ENCODE measurements at places on chromosomes 5 and 9. TPM values are rescaled to one million over a fixed set of nuclear protein-coding genes. Genes with fewer than 3 reads are reported as not detected.

Gene RUSC2
- 25.5 TPM for total RNA-seq

GRCh38 chr9:3434594-3434993 lies 91.2 kb downstream of the RFX3 start:
- DNase-seq, result no peak

Gene LCN10
- 0.36 TPM for total RNA-seq

Gene SAPCD2
- total RNA-seq, result 24.9 TPM

GRCh38 chr5:179430193-179431175 lies 85.2 kb upstream of the ADAMTS2 start:
- DNase-seq, result no peak

Gene NAA35
- 31.3 TPM for total RNA-seq

DNA sequence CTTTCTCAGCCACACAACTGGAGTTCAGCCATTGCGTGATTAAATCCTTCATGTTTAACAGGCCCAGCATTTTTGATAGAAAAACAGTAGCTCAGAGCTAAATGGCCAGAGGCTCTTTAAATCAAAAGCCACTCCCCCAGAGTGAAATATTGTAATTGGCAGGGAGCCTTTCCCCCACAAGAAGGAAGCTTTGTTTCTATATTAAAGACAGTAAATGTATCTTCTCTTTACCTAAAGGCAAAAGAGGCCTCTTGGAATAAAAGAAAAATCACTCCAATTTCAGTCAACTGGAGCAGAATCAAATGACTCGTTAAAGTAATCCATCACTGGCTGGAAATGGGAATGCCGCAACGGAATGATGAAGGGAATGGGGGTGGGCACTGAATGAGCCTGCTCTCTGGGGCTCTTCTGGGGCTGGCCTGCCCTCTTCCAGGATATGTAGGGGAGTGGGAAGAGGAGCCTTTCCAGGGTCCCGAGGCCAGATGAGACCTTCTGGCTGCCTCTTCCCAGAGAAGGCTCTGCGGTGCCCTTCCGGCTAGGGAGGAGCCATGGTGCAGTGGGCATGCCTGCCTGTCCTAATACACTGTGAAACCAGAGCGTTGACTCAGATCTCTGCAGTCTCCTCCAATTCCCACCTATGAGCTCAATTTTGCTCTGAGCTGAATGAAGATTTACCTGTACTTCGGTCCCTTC lies 45.2 kb downstream of the ANKDD1B start:
- DNase-seq, result no peak

- DNase-seq, result no peak
Observed at GRCh38 chr5:10700516-10700915, 60.5 kb downstream of the DAP start.

DNA sequence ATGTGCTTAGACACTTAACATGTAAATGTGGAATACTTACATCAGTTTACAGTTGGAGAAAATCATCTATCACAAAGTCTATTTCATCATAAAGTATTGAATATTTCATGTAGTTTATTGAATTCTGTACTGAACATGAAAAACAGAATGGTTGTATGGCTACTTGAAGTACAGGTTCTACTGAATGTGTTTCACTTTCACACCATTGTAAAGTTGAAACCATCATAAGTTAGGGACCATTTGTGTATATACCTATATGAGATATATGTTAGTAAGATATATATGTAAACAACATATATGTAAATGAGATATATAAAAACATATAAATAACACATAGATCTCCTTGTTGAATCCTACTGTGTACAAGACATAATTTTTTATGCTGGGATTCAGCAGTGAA lies 63.0 kb upstream of the TAF11L2 start:
- no peak for DNase-seq

DNA sequence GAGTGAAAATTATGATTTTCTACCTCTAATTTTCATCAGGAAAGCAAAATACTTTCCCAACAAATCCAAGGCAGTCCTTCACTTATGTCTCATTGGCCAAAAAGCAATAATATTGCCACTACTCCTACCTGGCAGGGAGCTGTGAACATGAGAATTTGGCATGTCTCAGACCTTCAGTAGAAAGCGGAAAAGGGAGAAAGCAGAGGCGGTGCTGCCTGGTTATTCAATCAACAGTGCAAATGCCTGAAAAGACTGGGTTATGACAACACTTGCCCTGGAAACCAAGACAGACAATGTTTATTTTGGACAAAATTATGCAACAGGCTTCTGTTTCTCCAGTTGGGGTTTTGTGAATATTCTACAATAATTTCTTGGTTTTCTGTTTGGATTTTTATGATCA lies 194.4 kb downstream of the TAF11L14 start:
- DNase-seq, result no peak

DNA sequence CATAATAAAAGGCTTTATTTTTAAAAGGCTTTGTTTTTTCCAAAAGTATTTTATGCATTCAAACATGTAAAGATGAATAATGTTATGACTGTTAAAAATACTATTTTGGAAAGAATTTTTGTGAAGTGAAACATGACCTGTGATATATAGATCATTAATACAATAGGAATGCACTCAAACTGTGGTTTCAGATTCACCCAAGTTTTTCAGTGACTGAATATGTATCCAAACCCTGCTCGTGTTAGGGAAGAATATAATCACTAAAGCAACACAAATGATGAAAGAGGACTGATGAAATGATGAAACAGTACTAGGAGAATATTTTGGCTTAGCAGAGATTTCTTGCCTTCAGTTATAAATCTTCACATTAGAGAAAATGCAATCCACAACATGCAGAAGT lies 278.0 kb downstream of the ADAMTS6 start:
- DNase-seq, result no peak

Gene TXN
- total RNA-seq, result 292 TPM

Gene OBP2B
- not detected for total RNA-seq

Gene TRIM36
- 17.3 TPM for total RNA-seq

DNA sequence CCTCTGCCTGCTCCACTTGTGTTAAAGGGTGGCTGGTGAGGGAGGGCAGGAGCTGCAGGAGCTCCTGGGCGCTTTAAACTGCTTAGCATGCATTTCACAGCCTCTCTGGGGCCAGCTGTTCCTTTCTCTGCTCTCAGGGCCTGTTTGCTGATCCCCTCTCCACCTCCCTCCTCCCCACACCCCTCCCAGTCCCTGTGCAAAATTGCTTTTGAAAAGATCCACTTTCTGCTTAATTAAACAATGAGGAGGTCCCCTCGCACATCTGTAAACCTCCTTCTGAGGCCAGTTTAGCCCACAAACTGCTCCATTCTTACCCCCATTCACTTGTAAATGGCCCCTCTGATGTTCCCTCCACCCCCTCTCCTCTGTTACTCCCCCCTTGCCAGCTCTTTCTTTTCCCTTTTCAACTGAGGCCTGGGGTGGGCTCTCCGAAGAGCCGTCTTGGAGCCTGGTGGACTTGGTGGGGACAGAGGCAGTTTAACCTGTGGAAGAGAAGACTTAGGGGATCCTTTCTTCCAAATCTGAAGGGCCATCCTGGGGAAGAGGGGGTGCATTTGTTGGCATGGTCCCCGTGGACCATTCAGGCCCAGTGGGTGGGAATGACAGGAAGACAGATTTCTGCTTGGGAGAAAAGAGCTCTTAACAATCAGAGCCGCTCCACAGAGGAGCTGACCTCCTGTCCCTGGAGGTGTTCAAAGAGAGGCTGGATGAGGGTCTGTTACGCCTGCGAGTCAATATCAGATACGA lies 12.0 kb downstream of the URM1 start:
- peak; percentile 85 for DNase-seq

Data from endodermal cell (in vitro differentiated cells).